GM03348 (cell line): ENCODE measurements at places on chromosomes 16 and 17.

DNA sequence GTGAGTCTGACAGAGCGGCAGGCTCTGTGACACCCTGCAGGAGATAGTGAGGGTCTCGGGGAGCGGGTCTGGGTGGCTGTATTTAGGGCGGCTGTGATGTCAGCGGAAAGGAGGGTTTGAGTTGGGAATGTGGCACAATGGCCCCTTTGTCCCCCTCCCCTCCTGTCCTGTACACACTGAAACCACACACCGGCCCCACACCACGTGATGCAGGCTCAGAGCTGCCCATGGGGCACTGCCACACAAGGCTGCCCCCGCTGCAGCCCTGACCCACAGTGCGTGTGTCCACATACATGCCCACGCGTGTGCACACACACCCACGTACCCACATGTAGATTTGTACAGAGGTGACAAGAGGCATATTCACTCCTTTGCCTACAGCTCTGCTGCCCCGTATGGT is 15.3 kb downstream of the SGCA start:
- DNase-seq: no peak

DNA sequence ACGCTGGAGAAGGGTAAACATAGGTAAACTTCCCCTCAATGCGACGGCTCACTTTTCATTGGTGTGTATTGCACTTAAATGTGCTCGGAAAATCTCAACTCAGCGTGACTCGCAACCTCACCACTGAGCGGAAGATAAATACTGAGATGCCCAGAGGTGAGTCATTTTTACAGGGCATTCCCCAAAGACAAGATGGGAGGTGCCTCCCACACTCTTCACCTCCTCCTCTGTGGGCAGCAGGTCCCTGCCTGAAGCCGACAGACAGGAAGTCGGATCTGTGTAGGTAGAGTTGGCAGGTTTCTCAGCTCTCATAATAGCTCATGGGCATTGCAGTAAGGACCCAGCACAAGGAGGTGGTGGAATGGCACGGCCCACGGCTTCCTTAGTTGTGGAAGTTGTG is 274.6 kb upstream of the HSBP1 start:
- DNase-seq: no peak

- no peak for DNase-seq
Observed at GRCh38 chr16:68379472-68380347, 68.6 kb downstream of the SMPD3 start.

DNA sequence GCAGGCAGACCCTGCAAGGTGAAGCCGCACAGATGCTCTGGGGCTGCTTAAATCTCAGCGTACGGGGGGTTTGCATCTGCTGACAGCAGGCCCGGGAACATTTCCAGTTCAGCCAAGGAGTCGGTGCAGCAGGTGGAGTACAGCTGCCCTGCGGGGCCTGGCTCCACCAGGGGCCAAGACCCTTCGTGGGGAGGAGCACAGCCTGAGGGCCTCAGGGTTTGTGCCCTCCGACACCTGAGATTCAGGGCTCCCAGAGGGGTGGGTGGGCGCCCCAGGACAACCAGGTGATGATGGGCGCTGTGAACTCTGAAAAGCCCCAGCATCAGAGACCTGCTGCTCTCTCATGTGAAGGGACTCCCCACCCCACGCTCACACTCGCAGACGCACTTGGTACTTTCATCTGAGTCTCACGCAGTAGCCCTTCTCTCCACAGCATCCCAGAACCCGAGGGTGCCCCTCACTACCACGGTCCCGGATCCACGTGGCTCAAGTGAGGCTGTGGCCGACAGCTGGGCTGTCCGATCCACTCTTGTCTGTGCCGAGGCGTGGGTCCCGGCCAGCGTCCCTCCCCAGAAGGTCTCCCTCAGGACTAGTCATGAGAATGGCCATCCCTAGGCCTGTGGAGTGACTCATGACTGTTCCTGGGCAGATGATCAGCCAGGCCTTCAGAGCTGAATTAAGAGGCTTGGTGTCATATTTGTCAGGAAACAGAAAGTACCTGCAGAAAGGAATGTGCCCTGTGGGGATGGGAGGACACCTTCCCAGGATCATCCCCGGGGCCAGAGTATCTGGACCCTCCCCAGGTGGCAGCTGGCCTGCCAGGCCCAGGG is 29.6 kb downstream of the ACSF3 start:
- no peak for DNase-seq

DNA sequence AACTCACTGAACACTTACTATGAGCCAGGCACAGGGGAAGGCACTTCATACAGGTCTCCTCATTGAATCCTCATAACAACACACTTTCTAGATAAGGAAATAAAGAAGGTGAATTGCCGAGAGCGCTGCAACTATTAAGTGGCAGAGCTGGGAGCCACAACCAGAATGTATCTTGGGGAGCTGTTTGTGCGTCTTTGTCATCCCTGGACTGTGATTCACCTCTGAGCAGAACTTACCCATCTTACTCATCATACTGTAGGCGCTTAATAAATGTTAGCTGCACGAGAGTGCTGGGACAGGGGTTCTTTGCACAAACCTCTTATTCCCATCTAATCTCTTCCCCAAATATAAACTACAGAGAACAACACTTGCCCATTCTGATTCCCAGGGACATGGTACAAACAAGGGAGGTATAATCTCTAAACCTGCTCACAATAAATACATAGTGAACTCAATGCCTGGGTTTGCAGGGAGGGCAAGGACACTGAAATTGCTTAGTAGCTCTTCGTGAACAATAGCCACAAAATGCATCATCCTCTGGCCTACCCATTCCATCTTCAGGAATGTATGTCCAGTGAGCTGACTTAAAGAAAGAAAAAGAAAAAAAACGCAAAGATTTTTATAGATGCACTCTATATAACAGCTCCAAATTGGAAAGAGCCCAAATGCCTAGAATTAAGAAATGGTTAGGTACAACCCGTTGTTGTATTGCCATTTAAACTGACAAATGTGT is 43.0 kb downstream of the MYO18A start:
- DNase-seq: no peak

DNA sequence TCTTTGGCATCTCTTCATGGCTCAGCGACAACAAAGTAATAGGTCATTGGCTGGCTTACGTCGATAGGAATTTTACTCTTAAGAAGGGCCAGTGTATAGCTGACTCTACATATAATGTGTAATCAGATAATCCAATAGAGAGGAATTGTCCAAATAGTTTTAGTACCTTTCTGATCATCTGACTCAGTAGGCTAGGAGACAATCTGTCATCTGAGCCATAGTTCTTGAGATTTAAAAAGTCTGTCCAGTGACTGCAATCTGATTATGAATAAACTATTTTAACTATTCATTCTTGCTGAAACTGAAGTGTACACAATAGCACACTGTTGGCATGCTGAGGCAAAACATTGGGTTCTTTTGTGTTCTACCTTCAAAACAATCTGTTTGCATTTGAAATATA is 21.4 kb upstream of the NOL11 start:
- DNase-seq: no peak

GRCh38 chr17:56739376-56739775 is 94.3 kb downstream of the C17orf67 start:
- peak; percentile 27 for DNase-seq

DNA sequence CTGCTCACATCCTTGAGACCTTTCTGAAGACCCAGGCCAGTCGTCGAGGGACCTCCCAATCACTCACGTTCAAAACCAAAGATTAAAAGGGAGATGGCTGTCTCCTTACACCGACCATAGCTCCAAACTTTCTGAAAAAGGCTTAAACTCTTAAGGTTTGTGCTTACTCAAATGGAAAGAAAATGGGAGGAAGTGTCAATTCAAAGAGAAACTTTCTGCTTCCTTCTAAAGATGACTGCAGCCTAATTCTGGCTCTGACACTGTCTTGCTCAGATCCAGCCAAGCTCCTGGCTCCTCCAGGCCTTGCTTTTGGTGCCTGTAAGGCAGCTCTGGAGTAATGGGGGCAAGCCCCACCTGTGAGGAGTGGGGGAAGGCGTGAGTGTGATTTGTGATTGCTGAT is 54.9 kb upstream of the WSB1 start:
- no peak for DNase-seq

DNA sequence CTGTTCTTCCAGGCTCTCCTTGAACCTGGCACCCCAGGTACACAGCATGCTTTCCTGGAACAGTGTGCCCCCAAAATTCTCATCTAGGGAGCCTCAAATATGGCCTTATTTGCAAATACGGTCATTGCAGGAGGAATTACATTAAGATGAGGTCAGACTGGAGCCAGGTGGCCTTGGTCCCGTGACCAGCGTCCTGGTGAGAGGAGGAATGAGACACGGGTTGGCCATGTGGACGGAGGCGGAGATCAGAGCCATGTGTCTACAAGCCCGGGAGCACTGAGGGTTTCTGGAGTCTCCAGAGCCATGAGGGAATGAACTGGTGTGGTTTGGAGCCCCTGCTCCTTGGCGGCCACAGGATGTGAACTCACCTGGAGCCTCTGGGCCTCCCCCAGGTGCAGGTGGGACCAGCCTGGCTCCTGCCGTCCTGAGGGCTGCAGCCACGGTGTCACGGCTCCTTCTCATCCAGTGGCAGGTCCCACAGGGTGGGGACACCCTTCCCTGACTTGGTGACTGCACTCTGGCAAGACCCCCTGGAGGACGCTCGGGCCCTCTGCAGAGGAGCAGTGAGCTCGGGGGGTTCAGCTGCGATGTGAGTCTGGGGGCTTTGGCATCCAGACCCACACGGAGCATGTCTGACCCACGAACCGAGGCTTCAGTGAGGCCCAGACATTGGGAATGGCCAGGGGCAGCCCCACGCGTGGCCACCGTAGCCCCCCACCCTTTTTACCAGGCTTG is 21.8 kb upstream of the GNG13 start:
- no peak for DNase-seq

- DNase-seq: peak; percentile 94
Observed at GRCh38 chr16:88857728-88858339, 907 bp downstream of the TRAPPC2L start.

DNA sequence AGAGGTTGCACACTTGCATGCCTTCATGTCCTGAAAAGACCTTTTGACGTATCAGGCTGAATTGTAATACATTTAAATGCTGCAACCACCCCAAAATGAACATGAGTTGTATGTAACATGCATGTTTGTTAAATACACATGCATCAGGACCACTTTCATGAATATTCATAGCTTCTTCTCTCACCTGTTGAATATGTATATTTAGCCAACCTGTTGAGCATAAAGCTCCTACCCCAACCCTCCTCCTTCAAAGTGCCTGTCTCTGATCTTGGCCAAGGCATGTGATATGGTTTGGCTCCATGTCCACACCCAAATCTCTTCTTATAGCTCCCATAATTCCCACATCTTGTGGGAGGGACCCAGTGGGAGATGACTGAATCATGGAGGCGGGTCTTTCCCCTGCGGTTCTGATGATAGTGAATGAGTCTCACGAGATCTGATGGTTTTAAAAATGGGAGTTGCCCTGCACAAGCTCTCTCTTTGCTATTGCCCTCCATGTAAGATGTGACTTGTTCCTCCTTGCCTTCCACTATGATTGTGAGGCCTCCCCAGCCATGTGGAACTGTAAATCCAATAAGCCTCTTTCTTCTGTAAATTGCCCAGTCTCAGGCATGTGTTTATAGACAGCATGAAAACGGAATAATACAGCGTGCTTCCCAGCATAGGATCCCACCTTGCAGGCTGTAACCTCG is 3.8 kb upstream of the CRYM start:
- no peak for DNase-seq

GRCh38 chr17:79928502-79929256 is 89.4 kb upstream of the CBX4 start:
- no peak for DNase-seq

- DNase-seq: no peak
Observed at GRCh38 chr17:34519282-34519681, 60.1 kb upstream of the TMEM132E start.

GRCh38 chr16:28108590-28109247 is 45.2 kb upstream of the GSG1L start:
- DNase-seq: no peak

DNA sequence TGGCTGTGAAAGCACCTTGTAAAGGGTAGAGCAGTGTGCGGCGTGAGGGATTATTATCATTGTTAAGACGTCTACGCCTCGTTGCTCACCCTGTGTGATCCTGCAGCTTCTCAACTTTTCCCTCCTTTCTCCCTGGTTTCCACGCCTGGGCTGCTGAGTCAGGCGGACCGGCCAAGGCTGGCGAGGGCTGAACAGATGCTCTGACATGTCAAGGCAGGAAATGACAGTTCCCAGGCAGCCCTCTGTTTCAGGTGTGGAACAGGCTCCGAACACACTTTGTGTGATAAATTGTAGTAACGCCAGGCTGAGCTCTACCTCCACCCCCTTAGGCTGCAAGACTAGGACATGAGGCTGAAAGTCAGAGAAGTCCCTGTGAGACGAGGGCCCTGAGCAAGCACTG is 46.0 kb upstream of the TBX2 start:
- DNase-seq: no peak

- DNase-seq: peak; percentile 76
Observed at GRCh38 chr16:69482410-69482991, 58.1 kb downstream of the CYB5B start.

GRCh38 chr17:21374441-21375161 is 1.6 kb upstream of the KCNJ12 start:
- DNase-seq: no peak

GRCh38 chr16:70577256-70577698 is 53.7 kb downstream of the SF3B3 start:
- peak; percentile 65 for DNase-seq

GRCh38 chr16:8173111-8173644 is 417.1 kb downstream of the TMEM114 start:
- peak; percentile 61 for DNase-seq

DNA sequence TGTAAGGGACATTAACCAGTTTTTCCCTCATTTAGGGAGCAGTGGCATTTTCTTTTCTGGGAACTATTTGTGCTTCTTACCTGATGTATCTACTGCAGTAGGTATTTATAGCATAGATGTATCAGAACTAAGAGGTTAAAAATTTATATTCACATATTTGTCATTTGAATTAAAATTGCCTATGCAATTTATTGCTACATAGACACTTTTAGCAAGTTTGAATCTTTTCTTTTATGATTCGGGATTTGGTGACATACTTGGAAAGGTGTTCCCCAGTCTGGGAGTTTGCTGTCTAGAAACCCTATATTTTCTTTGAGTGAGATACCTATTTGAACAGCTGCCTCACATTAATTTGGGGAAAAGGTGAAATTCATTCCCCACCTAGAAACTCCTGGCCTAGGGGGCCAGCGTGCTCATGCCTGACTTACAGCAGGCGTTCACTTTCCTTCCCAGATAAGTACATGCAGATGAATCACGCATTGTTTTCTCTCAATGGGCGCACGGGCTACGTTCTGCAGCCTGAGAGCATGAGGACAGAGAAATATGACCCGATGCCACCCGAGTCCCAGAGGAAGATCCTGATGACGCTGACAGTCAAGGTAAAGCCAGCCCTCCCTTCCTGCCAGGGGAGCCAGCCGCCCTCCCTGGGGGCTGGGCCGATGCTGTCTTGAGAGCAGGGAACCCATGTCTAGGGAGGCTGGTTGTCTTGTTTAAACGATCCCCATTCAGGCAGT is 73.8 kb downstream of the SDR42E1 start:
- no peak for DNase-seq

- DNase-seq: no peak
Observed at GRCh38 chr17:50815400-50815799, 20.0 kb upstream of the WFIKKN2 start.

DNA sequence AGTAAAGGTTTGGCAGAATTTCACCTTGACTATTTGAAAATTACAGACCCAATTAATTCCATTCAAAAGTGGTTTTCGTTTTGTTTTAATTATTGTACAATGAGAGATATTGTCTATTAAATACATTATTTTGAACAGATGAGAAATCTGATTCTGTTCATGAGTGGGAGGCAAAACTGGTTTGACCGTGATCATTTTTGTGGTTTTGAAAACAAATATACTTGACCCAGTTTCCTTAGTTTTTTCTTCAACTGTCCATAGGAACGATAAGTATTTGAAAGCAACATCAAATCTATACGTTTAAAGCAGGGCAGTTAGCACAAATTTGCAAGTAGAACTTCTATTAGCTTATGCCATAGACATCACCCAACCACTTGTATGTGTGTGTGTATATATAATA is 72.6 kb downstream of the CDK12 start:
- DNase-seq: no peak
